Bronchus fibroblast of lung (primary cell): ENCODE measurements at places on chromosomes 16 and 17. TPM values are rescaled to one million over a fixed set of nuclear protein-coding genes. Genes with fewer than 3 reads are reported as not detected.

Gene NPIPB6
- 0.17 and 0.30 TPM in 2 replicates for total RNA-seq

Gene CASKIN1
- total RNA-seq: under 0.01 TPM in 1 of 2 replicates, not detected in the other

Gene SPN
- total RNA-seq: not detected in 2 replicates

Gene TPSG1
- total RNA-seq: not detected in 2 replicates

Gene TBX2
- 88.9 and 89.6 TPM in 2 replicates for total RNA-seq

Gene CCL13
- total RNA-seq: not detected in 2 replicates

Gene LDHD
- total RNA-seq: 0.34 and 0.45 TPM in 2 replicates

Gene ADGRG3
- total RNA-seq: not detected in 2 replicates

Gene IRX5
- not detected in 2 replicates for total RNA-seq

Gene SAP30BP
- 43.9 and 62.7 TPM in 2 replicates for total RNA-seq

Gene ARL16
- 47.9 and 48.9 TPM in 2 replicates for total RNA-seq

Gene QRICH2
- total RNA-seq: 0.59 and 0.84 TPM in 2 replicates

Gene MT1M
- 2.8 and 3.0 TPM in 2 replicates for total RNA-seq

Gene CIBAR2
- not detected in 2 replicates for total RNA-seq

Gene PPP1R27
- not detected in 2 replicates for total RNA-seq

Gene CSH2
- not detected in 2 replicates for total RNA-seq

Gene UQCRC2
- 126 and 130 TPM in 2 replicates for total RNA-seq

Gene NACA2
- not detected in 2 replicates for total RNA-seq

Gene CSHL1
- not detected in 2 replicates for total RNA-seq

Gene STX1B
- 0.50 and 1.2 TPM in 2 replicates for total RNA-seq

Gene ATP6V0A1
- total RNA-seq: 15.8 and 19.6 TPM in 2 replicates

Gene SLFN12
- 9.4 and 11.6 TPM in 2 replicates for total RNA-seq

Gene USH1G
- total RNA-seq: not detected in 2 replicates

Gene LDAF1
- 28.2 and 28.5 TPM in 2 replicates for total RNA-seq

Gene CCL3
- total RNA-seq: not detected in 2 replicates

Gene OTOA
- total RNA-seq: under 0.01 and 0.17 TPM in 2 replicates

Gene SLC16A13
- 1.2 and 2.1 TPM in 2 replicates for total RNA-seq

Gene THUMPD1
- total RNA-seq: 44.4 and 53.1 TPM in 2 replicates

Gene ITPRIPL2
- 14.4 and 18.8 TPM in 2 replicates for total RNA-seq

Gene MYH2
- total RNA-seq: not detected in 2 replicates

Gene KRT33A
- total RNA-seq: not detected in 2 replicates
